ENCODE measurements at places on chromosomes 3 and 15.

GRCh38 chr3:170301405-170301804 lies 56.1 kb upstream of the SKIL start:
- no peak for DNase-seq

GRCh38 chr3:99641480-99641879 lies 3.1 kb downstream of the COL8A1 start:
- DNase-seq: no peak

DNA sequence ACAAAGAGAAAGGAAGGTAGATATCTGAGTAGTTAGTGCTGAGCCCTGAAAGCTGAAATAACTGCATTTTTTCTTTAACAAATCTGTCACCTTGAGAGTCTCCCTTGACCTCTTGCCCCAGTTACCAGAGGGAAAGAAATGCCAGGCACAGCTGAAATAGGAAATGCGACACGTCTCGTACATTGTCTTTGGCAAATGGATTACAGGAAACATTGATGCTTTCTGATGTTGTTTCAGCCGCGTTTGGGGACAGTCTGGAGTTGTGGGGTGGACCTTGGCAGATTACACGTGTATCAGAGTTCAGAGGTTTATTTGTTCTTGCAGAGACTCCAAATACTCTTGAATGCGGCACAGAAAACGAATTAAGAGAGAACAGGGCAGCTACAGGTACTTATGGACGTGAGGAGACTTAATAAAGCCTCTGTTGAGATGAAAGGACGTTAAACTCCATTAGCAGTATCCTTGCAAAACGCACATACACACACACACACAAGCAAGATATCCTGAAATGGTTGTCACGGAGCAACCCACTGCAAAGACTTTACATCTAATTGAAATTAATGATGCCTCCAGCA lies 272.8 kb upstream of the RORA start:
- no peak for DNase-seq

GRCh38 chr3:124631727-124632126 lies 98.5 kb upstream of the UMPS start:
- DNase-seq: no peak

DNA sequence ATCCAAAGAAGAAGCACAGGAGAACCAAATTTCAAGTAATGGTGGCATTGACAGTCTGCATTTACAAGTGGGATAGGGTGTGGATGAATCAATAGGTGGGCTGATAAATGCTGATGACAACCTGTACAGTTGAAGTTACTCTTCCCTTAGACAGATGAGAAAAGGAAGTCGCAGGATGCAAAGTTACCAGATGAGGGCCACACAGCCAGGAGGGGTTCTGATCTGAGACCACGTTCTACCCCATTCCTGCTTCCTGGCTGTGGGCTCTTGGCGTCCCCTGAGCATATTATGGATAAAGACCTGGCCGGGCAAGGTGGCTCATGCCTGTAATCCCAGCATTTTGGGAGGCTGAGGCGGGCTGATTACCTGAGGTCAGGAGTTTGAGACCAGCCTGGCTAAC lies 104.6 kb downstream of the EOMES start:
- no peak for DNase-seq

DNA sequence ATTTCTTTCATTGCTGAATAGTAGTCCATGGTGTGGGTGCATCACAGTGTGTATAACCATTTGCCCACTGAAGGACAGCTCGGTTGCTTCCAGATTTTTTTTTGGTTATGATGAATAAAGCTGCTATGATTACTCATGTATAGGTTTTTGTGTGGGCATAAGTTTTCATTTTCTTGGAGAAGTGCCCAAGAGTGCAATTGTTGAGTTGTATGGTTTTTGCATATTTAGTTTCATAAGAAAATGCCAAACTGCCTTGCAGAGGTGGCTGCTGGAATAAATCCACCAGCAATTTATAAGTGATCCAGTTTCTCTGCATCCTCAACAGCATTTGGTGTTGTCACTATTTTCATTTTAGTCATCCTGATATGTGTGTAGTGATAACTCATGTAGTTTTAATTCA lies 8.4 kb upstream of the SPESP1 start:
- DNase-seq: no peak

GRCh38 chr3:180358179-180358578 lies 243.8 kb upstream of the TTC14 start:
- no peak for DNase-seq

- no peak for DNase-seq
Measured at GRCh38 chr15:70033109-70033508, 64.6 kb downstream of the TLE3 start.

DNA sequence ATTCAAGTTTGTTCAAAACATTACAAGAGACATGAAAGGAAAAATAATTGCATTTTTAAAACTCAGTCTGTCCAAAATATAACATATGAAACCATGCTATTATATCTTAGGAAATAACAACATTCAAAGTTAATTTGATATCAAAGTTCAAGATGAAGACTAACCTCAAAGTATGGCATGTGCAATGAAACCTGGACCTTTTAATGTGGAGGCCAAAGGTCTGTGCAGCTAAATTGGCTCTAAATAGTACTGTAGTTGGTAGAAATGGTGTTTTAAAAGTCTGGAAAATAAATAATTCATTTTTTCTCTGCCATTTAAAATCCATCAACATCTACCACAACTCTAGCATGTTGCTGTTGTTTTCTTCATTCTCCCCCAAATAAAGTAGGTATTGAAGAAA lies 8.7 kb downstream of the GRAMD1C start:
- no peak for DNase-seq

- no peak for DNase-seq
Measured at GRCh38 chr15:20356444-20356910, 185.1 kb downstream of the GOLGA6L6 start.

DNA sequence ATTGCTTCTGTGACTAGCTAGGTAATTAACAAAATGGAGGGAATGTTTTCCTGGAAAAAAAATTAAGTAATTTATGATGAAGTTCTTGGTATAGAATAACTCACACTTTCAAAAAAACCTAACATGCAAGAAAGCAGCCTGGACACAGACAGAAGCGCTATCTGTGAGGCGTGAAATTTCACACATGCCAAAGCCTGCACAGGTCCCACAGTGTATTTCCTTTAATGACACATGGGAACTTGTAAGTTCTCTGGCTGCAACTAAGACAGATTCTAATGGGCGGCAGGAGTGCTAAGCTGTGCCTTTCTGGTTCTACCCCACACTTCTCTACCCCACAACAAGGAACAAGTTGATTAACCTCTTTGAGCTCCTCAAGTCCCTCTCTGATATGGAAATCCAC lies 84.9 kb upstream of the NEO1 start:
- no peak for DNase-seq

DNA sequence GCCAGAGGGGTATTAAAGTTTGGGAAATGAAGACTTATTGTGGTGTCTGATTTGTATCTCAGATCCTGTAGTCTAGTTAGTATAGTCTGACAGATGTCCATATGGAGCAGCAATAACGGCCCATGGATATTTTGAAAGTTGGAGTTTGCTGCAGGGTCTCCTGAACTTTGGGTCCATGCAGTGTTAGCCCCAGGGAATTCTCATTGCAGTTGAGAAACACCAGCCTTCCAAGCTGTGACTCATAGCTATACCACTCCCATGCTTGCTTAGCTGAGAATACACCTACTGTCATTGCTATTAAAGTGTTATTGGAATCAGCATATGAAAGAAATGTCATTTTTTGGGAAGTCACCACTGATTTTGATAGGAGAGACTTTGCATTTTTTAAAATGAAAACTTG lies 29.2 kb downstream of the TMOD2 start:
- DNase-seq: no peak

GRCh38 chr3:48464713-48465221 lies 18.2 kb downstream of the ATRIP start:
- DNase-seq: no peak

- DNase-seq: no peak
Measured at GRCh38 chr3:128471720-128472119, 5.0 kb upstream of the DNAJB8 start.

- no peak for DNase-seq
Measured at GRCh38 chr3:114691871-114692270, 398.0 kb downstream of the TIGIT start.

GRCh38 chr15:27686369-27686768 lies 412.7 kb downstream of the OCA2 start:
- no peak for DNase-seq

DNA sequence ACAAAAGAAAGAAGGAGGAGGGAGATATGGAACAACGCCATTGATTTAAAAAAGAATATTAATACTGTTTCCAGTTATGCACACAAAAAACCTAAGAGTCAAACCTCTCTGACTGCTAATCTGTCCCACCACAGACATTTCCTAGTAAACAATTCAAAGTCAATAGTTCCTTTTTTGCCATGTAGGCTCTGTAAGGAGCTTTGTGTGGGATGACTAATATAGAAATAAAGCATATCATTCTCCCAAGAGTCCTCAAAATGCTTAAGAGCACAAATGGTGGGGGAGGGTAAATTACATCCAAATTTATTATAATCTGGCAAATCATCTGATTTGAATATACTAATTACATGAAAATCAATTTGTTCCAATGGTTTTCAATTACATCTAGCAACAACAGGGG lies 155.9 kb upstream of the CNTN4 start:
- DNase-seq: no peak

GRCh38 chr15:49370782-49371181 lies 52.3 kb upstream of the FGF7 start:
- DNase-seq: no peak

DNA sequence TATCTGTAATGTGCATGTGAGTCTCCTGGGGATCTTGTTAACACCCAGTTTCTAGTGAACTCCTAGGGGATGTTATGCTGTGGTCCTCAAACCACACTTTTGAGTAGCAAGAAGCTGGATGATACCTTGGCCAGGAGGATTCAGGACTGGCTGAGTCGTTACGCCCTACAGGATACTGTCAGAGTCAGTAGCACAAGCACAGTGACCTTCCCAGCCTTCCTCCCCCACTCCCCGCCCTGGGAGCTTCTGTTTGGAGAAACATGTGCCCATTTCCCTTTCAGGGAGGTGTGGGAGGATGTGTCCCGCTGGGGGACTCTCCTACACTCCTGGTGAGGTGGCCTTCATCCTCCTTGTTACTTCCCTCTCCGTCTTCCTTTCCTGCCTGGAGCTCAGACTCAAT lies 76.4 kb upstream of the TRPM1 start:
- DNase-seq: no peak

DNA sequence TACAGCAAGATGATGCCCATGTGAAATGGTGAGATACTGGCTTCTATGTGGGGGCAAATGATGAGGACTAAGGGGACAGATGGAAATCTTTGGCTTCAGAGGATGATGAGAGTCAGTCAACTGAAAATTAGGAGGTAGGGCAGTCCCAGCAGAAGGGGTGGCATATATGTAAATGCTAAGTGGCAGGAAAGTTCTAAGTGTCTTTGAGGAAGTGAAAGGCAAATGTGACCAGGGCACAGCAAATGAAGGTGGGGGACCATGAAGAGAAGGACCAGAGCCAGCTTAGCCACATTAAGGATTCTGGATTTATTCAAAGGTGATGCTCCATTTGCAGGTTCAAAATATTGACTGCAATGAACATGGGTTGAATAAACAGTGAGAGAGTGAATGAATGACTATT lies 29.2 kb upstream of the LIMD1 start:
- no peak for DNase-seq

DNA sequence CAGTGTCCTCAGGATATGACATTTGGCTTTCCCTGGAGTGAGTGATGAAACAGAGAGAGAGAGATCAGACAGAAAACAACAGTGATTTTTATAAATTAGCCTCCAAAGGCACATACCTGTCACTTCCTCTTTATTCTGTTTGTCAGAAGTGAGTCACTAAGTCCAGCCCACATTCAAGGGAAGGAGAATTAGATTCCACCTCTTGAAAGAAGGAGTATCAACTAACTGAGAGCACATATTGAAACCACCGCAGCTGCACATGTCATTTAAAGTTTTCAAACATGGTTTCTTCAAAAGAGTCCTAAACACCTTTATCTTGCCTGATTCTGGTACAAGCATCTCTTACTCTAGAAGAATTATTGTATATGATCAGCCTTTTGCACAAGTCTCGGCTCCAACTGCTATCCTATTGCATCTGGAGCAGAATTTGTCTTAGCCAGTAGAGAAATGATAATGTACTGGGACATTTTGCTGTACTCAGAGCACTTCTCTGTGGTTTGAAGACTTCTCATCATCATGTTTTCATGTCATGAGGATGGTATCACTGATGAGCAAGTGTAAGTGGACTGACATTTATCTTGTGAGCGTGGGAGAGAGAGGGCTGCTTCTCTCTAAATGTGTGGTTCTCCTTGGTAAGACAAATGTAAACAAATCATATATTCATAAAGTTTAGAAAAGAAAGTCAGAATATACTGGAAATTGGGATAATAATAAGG lies 338.9 kb upstream of the CFAP20DC start:
- no peak for DNase-seq

DNA sequence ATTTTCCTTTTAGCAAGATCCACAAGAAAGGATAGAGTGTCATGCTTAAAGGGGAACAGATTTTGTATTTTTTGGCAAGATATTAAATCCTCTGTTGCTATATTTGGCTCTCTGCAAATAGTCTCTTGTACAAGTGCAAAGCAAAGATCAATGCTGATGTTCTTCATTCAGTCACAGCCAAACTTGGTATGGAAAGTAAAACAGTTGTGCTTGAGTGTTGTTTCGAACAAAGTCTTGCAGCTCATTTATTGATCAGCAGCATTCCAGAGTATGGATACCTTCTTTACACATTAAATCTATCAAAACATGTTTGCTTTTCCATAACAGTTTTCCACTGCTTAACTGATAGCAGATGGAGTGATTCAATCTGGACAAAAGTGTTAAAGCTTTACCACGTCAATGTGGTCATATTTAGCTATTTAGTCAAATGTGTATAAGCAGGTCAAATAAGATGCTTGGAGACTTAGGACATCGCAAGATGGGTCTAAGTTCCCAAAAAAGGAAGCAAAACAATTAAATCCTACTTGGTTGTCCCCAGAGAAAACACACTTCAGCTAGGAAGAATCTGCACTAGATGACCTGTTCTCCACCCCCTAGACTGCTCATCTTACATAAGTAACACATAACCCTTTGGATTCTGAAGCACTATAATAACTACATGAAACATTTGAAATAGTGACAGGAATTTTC lies 52.4 kb downstream of the VGLL3 start:
- DNase-seq: no peak

GRCh38 chr3:81651139-81651538 lies 110.3 kb downstream of the GBE1 start:
- no peak for DNase-seq

- DNase-seq: peak; percentile 5
Measured at GRCh38 chr3:21752749-21753347, 1.8 kb upstream of the ZNF385D start.

DNA sequence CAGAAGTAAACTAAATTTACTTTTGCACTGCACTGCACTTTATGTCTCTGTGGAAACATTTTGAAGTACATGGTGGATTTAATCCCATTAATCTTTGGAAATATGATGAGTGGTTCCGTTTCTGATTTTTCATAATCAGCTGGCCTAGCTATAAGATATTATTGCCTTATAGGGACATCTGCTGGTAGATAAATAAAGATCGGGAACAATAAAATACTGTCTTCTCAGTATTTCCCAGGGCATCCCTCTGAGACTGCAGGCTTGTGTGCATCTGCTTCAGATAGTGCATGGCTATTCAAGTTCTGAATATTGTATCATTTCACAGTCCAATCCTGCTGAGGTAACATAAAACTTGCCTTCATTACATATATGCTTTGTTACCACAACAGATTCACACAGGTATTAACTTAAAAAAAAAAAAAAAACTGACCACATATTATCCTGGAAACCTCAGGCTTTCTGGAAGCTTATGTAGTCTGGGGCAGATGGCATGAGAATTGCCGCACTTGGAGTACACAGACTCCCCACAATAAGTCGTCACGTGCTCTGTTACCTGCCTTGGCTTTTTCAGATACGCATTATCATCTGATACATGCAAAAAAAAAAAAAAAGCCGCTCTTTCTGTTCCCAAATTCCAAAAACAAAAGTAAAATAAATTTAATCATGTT lies 330.8 kb upstream of the AGTR1 start:
- no peak for DNase-seq

GRCh38 chr3:24615177-24615576 lies 120.5 kb upstream of the THRB start:
- no peak for DNase-seq
